ENCODE measurements at places on chromosomes 12 and 14.

DNA sequence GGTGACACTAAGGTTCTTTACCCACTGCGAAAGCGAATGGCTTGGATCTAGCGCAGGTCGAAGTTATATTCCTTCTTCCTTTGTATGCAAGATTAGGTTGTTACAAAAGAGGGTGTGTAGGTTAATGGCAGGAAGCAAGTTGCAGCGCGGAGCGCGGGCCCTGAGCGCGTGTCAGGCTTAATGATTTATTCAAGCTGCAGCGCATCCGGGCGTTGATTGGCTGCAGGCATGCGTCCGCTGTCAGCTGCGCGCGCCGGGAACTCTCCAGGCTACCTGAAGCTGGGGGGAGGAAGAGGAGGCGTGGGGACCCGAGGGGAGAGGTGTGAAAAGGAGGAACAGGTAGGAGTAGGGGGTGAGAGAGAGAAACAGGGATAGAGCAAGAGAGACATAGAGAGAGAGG is 7.4 kb downstream of the ASCL1 start:
- no peak for DNase-seq

- DNase-seq: no peak
Measured at GRCh38 chr12:19757317-19757877, 318.1 kb downstream of the AEBP2 start.

GRCh38 chr14:70655110-70655826 is 13.6 kb downstream of the TTC9 start:
- DNase-seq: peak; percentile 90

DNA sequence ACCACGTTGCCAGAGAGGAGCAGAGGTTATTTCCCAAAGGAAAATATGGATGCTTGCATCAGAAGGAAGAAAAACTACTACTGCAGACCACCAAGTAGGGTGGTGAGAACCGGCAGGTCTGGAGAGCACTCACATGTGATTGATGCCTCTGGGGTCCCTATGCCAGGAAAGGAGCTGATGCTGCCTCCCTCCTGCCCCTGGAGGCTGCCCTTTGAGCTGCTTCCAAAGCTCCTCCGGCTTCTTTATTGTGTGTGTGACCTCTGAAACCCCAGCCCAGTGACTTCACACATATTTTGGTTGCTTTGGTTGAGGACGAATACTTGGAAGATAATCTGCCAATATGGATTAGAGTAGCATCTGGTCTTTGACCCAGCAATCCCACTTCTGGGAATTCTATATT is 133.4 kb downstream of the AACS start:
- DNase-seq: no peak

DNA sequence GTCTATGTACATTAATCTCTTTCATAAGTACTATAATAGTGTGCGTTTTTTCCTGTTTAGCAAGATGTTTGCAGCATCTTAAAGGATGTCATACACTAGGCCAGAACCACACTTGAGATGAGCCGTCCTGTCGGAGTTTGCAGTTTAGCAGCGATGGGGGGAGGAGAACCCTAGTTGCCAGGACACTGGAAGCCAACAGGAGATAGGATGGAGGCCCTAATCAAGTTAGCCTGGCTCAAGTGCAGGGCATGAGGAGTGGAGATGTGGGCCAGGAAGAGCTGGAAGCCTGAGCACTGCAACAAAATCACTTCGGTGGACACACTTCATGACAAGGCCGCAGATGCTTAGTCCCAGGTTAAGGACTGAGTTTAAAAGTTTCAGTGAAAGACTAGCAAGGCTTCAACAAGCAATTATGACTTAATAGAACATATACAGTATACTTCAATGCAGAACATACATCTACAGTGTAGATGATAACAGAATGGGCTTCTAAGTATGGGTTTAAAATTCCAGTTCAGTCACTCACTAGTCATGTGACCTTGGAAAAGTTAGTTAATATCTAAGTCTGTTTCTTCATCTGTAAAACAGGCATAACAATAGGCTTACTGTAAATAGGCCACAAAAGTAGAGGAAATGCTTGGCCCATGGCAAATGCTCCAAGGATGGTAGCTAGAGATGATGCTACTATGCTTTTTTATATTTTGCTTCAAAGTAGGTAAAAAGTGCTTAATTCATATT is 77.1 kb downstream of the PTPN21 start:
- no peak for DNase-seq

DNA sequence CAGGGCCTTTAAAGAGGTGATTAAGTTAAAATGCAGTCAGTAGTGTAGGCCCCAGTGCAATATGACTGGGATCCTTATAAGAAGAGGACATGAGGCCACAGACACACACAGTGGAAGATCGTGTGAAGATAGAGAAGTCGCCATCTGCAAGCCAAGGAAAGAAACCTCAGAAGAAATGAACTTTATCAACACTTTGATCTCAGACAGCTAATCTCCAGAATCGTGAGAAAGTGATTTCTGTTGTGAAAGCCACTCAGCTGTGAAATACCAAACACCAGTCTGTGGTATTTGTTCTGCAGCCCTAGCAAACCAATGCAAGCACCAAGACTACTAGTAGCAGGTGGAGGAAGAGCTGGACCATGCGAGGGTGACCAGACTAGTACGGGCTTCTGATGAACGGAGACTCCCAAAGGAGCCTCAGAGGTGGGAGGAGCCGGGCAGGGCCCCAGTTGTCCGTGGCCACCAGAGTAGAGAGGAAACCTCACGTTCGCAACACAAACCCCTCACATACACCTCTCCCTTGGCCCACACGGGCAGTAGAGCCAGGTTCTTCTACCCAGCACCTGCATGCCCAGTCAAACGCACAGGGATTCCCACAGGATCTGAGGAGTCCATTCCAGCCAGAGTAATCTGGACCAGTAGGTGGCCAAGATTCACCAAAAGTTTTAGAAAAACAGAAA is 243.0 kb downstream of the TTC8 start:
- DNase-seq: peak; percentile 67

GRCh38 chr14:93114713-93115068 is 1.0 kb downstream of the ITPK1 start:
- peak; percentile 51 for DNase-seq

- DNase-seq: no peak
Measured at GRCh38 chr14:21182166-21182565, 26.3 kb upstream of the OR5AU1 start.

DNA sequence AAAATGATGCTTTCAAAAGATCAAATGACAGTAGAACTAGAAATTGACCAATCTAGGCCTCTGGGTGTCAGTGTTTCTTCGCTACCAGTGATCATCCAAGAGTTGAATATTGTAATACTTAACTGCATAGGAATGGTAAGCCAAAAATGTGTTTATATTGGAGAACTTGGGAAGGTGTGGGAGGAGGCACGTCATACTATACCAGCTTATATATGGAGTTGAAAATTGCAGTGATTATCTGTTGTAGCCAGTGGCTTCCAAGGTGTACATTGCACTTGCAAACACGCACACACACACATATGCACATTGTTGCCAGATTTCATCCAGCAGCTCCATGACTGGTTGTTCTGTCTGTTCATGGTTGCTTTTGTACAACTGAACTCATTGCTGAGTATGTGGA is 36.1 kb downstream of the EID3 start:
- DNase-seq: no peak

GRCh38 chr14:61130512-61131260 is 149.6 kb downstream of the SLC38A6 start:
- no peak for DNase-seq

- DNase-seq: peak; percentile 85
Measured at GRCh38 chr14:102594514-102595175, 2.2 kb downstream of the RCOR1 start.

DNA sequence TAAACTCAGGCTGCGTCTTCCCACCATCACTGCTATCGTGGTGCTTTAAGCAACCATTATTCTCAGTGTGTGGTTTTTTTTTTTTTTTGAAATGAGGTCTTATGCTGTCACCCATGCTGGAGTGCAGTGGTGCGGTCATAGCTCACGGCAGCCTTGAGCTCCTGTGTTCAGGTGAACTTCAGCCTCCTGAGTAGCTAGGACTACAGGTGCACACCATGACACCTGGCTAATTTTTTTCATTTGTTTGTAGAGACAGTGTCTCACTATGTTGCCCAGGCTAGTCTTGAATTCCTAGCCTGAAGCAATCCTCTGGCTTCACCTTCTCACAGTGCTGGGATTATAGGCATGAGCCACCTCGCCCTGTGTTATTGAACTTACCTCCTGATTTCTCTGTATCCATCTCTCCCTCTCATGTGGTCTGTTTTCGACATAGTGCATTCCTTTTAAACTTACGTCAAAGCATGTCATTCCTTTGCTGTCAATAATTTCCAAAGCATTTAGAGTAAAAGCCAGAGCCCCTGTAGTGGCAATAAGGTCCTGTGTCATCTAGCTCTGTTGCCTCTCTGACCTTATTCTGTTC is 255.5 kb downstream of the SNAPC1 start:
- DNase-seq: no peak

GRCh38 chr14:63039866-63040265 is 5.4 kb downstream of the KCNH5 start:
- no peak for DNase-seq

GRCh38 chr12:34398366-34398705 is 376.0 kb downstream of the ALG10 start:
- DNase-seq: no peak

DNA sequence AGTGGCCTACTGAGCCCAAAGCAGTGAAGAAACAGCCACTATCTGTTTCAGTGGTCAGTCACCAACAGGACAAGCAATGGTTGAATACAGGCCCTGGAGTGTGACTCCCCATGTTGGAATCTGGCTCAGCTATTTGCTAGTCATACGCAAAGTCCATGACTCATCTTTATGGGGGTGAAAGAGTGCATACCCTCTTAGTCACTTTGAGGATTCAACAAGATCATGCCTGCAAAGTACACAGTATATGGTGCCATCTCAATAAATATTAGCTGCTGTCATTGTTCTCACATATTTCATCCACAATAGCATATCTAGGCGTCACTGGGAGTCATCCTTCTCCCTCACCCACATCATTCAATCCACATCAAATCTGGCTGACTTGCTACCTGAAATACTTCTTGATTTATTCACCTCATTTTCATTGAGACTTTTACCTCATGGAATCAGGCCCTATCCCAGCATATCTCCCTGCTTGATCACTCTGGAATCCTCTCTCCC is 26.4 kb upstream of the STAB2 start:
- DNase-seq: no peak

DNA sequence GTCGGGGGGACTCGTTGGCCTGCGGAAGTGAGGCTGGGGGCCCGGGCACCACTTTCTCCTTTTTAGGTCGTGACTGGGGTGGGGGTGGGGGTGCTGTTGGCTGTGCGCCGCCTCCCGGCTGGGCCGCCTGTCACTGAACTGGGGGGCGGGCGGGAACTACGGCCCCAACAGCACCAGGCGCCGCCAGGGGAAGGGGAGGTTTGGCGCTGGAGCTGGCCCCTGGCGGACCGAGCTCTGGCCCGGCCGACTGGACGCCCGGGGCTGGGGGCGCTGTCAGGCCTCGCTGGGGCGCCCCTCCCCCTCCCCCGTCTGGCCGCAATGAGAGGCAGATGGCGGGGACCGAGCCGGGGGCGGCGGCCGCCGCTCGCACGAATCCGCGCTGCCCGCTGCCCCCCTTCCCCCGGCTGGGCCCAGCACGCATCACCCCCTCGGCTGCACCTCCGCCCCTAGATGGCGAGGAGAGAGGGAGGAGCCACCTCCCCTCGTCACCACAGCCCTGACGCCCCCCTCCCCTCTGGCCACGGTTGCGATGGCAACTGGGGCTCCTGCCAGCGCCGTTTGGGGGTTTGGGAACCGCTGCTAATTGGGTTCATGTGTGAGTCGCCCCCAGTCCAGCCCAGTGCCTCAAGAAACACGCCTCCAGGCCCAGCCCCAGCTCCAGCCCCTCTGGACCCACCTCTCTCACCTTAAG is 723 bp downstream of the NFATC4 start:
- no peak for DNase-seq

- DNase-seq: no peak
Measured at GRCh38 chr14:89955022-89955744, 544 bp upstream of the TDP1 start.

DNA sequence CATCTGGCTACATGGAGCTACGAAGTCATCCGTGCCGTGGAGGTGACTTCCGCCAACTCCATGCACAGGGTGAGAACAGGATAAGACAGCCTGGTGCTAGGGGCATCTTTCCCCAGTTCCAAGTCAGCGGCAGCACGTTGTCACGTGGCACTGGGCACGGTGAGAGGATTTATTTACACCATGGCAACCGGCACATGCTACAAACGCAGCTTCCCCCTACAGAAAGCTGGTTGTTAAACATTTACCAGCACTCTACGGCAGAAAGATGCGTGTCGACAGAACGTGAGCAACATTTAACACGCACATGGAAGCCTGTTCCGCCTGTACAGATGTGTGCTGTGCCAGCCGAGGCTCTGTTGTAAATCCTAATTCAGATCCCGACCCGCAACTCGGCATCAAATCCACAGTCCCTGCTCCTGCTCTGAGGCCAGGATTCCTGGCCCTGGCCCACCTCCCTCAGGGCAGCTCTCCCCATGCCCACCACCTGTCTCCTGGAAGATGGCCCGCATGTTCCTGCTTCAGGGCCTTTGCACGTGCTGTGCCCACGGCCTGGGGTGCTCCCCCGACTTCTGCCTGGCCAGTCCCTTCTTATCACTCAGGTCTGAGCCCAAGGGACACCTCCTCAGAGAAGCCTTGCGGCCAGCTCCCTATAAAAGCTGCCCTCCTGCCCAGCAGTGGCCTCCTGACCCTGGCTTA is 114.1 kb downstream of the RFLNA start:
- no peak for DNase-seq

- no peak for DNase-seq
Measured at GRCh38 chr12:101764051-101764792, 25.0 kb upstream of the SYCP3 start.

GRCh38 chr12:113990250-113991223 is 24.4 kb upstream of the RBM19 start:
- DNase-seq: no peak

DNA sequence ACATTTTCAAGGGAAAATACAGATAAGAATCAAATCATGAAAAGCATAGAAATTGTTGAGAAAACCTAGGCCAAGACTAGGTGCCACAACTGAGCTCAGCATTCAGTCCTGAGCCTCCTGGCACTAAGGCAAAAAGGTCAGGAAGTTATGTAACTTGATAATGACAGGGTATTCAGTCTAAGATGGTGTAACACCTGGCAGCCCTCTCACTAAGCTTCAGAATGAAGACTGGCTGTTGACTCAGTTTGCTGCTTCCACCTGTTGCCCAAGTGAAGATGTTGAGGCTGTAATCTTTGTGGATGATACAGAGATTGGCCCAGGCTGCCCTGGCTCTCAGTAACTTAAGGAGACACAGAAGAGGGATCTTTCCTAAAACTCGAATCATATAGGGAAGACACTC is 19.6 kb downstream of the PROX2 start:
- no peak for DNase-seq

- DNase-seq: peak; percentile 58
Measured at GRCh38 chr14:75831455-75831854, 150.3 kb downstream of the TGFB3 start.
